ENCODE measurements at places on chromosomes 2 and 18.

DNA sequence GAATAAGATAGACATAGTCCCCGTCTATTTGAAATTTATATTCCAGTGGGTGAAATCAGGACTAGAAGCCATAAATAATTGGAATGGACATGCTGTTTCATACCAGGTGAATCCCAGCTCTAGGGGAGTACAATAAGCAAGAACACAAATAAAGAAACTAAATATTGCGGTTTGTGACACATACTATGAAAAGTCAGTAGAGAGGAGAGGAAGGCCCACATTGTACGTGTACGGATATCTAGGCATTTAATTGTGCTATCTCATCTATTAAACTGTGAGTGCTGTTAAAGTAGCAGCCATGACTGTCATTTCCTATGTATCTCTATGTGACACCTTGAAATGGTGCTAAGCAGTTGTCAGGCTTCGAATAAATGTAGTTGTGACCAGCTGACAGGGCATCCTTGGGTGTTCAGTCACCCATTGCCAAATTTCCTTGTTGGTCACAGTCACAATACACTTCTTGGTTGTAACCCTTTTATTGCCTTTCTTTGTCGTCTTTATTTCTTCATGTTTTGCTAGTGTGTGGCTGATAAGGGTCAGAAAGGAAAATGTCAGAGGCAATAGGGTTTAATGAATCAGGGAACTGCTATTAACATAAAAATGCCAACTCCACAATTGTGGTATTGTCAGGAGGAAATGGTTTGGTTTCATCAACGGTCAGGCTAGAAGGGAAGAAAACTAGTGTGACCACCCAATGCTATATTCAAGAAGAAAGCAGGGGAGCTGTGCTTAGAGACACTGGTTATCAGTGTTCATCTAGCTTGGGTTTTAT, 31.5 kb downstream of the CPO start:
- DNase-seq = no peak

DNA sequence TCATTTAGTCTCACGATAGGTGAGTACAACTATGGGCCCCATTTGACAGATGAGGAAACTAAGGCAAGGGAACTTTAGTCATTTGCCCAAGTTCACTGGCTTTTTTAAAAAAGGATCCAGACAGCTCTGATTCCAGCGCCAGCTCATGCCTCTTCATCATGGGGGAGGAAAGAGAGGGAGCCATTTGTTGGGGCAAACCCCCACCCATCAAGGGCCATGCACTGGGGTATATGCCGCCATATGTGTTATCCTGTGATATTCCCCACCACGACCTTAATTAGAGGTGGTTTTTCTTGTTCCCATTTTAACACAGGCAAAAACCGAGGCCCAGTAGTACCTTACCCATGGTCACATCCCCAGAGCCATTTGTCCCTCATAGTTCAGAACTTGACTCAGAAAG, 649 bp upstream of the GPBAR1 start:
- DNase-seq = no peak

DNA sequence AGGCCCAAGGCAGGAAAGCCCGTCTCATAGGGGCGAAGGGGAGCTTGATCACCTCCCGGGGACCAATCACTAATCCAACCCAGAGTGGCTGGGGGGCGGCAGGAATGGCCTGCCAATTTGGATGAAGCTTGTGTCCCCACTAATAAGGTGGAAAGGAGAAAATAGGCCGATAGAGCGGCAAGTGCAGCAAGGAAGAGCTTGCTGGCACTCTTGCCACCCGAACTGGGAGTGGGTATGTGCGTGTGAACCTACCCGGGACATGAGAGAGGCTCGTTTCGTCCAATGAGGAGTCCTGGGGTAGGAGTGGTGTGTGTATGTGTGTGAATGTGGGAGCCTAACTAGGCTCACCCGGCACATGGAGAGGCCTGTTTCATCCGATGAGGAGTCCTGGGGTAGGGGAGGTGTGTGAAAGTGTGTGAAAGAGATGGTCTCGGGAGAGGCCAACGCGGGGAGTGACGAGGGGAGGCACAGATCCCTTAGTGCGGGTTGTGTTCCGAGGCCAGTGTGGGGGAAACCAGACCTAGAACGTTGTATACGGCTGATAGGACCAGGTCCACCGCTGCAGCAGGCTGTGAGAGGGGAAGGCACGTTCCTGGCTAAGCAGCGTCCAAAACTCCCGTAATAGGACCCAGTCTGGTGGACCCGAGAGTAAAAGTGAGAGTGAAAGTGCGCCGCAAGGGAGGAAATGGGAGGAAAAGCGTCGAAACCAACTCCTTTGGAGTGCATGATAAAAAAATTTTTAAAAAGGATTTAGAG, 47.1 kb upstream of the SELENOI start:
- no peak for DNase-seq

DNA sequence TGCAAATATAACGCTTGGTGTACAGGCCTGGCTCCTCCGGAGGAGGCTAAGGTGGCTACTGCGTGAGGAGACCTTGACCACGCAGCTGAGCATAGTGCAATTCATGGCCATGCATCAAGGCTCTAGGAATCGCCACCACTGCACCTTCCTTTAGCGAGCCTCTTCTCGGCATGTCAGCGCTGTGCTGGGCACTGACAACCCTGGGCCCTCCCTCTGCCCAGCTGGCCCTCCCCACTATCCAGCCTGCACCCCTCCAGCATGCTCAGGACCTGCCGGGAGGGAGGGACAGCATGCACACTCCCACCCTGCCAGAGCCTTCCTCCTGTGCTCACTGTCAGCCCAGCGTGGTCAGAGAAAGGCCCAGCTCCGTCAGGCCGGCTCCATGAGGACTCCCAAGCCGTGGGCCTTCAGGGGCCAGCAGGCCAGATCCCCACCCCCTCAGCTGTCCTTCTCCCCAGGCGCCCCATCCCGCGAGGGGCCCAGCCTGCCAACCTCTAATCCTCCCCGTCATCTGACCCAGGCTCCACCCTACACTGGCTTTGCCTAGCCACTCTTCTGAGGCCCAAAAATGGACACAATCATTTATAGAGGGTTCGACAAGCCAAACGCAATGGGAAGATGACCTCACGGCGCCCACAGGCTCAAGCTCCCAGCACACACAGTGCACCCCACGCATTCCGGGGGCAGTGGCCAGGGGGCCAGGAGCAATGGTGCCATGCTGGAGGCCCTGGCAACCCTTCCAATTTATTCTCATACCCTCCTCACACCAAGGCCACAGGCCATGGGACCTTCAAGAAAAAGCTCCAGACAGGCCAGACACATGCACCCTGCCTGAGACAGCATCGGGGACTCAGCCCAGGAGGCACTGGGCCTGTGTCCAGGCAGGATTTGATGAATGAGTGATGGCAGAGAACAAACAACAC, 3.5 kb downstream of the BIN1 start:
- no peak for DNase-seq

- DNase-seq = no peak
These were observed 36.3 kb upstream of the ITM2C start for GRCh38 chr2:230828272-230828961.

- DNase-seq = no peak
These were observed 145.0 kb downstream of the DAW1 start for GRCh38 chr2:228016402-228016801.

GRCh38 chr2:129456691-129457090, 522.8 kb upstream of the RAB6C start:
- no peak for DNase-seq

- no peak for DNase-seq
These were observed 60.8 kb downstream of the NCKAP1 start for GRCh38 chr2:182977463-182977862.

- DNase-seq = no peak
These were observed 50.8 kb downstream of the TRABD2A start for GRCh38 chr2:84830095-84830494.

GRCh38 chr2:75820693-75821092, 110.0 kb upstream of the GCFC2 start:
- no peak for DNase-seq

- no peak for DNase-seq
These were observed 489.9 kb downstream of the NYAP2 start for GRCh38 chr2:225889452-225889851.

DNA sequence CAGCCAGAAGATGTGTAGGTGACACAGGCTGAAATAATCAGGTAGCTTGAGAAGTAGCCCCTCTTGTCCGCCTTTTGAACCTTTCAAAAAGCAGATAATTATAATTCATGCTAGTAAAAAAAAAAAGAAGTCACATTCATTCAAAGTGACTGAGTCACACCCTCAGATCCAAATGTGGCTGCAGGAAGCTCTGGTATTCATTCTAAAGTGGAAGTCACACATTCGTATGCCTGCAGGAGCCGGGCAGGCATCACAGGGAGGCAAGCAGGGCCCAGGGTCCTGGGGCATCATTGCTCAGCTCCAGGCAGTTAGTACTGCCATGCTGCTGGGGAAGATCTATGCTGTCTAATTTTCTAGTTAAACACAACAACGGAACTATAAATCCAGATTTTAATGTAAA, 21.7 kb upstream of the RAB11FIP5 start:
- no peak for DNase-seq

GRCh38 chr2:222920657-222921186, 59.9 kb downstream of the ACSL3 start:
- DNase-seq = no peak

- no peak for DNase-seq
These were observed 37.9 kb downstream of the MOGAT1 start for GRCh38 chr2:222709191-222709891.

DNA sequence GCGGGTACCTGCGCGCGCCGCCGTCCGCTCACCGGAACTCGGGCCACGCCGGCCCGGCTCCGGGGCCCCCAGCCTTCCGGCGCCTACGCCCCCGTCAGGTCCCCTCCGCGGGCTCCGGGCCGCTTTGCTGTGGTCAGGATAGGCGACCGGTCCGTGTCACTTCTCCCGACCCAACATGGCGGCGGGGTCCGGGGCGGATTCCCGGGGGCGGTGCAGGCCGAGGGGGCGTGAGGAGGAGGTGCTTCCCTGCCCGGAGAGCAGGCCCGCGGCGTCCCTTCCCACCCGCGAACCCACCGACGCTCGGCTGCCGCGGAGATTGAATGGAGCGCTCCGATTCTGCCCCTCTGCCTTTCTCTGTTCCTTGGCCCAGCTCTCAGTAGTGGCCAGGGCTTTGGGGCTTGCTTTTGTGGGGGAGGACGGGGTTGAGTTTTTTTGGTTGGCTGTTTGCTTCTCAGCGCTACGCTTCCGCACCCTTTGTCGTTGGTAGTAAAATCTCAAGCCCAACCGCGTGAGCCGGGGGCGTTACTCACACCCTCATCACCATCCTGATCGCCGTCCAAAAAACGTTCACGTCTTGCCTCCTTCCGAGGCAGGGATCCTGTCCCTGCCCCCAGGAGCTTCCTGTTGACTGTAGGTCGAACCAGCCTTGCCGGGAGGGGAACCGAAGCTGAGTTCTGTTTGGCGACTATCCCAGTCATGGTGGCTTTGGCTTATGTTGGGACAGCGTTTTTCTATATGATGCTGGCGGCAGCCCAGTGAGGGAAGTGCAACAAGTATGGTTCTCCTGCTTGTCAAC, 532 bp upstream of the YES1 start:
- peak; percentile 67 for DNase-seq

DNA sequence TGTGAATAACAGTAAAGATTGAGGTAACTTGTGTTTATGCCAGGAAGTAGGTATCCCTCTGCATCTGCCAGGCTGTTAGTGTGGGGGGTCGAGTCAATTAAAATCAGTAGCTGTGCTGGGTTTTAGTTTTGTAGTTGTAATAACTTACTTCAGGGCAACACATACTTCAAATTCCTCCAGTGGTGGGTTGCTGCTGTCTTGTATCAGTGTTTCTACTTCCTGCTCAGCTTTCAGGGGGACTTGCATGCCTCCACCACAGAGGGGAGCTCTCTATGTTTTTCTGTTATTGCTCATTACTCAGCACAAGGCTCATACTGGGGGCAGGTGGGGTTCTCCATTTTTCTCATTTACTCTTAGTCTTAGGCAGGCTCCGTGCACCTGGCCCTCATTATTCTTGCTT, 136.8 kb downstream of the CAPN13 start:
- DNase-seq = no peak

DNA sequence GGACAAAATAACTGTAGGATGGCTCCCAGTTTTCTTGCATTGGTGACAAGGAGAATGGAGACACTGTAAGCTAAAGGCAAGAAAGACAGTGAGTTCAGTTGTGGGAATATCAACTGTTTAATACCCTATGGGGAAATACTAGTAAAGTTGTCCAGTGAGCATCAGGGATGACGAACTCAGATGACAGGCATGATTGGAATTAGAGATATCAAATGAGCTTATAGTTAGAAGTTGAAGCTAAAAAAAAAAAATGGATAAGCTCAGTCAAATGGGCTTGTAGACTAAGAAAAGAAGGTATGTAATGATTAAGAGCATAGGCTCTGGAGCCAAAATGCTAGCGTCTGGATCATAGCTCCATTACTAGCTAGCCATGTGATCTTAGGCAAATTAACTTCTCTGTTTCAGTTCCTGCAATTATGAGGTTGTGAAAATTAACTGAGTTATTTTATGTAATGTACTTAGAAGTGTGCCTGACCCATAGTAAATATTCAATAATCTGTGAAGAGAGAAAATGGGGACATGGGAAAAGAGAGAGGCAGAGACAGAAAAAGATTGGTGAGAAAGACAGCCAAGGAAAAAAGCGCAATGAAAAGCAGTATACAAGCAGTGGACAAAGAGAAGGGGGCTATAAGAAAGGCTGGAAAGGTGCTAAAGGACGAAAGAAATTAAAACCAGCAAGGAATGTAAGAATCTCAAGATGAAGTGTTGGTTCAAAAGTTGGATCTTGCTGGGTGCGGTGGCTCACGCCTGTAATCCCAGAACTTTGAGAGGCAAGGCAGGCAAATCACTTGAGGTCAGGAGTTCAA, 95.7 kb upstream of the SLC39A10 start:
- DNase-seq = no peak

DNA sequence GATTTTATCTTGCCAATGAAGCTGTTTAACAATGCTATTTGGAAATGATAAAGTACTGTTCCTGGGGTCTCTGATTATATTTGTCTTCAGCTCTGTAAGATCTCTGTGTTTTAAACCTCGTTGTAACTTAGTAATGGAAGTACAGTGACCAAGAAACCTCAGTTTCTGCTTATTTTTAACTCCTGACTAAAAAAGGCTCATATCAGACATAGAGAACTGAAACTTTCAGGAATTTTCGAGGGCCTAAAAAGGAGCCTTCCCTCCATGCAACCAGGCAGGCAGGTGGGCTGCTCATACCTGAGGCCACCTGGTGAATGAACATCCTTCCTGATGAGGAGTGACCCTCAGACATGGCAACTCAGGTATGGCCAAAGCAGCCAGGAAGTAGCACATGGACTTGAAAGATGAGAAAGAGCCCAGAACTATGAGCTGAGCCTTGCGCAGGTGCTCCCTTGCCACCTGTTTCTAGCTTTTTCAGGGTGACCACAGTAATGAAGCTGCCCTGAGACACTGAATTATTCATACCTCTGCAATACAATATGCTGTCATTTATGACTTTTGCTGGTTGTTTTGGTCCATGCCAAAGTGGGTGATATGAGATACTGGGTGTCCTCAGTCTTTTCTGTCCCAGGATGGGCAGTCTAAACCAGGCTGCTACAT, 23.9 kb downstream of the MYO3B start:
- DNase-seq = no peak

DNA sequence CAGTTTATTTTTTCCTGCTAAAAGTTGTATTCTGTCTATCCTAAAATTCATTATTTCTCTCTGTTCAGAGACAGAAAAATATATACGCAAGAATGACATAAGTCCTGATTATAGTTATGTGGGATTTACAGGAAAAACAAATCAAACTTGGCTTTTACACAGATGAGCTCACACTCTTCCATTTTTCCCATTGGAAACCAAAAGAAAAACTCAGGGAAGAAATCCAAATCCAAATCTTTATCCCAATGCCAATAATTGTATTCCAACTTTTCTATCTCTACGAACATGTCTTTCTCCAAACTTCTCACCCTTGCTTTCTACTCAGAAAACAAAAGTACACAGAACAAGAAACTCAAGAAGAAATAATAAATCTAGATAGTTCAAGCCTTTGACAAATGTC, 249.1 kb upstream of the TMEFF2 start:
- DNase-seq = no peak

GRCh38 chr2:234100686-234101085, 50.2 kb downstream of the SPP2 start:
- DNase-seq = no peak
